ENCODE measurements at places on chromosomes 7 and 10. TPM values are rescaled to one million over a fixed set of nuclear protein-coding genes. Genes with fewer than 3 reads are reported as not detected.

DNA sequence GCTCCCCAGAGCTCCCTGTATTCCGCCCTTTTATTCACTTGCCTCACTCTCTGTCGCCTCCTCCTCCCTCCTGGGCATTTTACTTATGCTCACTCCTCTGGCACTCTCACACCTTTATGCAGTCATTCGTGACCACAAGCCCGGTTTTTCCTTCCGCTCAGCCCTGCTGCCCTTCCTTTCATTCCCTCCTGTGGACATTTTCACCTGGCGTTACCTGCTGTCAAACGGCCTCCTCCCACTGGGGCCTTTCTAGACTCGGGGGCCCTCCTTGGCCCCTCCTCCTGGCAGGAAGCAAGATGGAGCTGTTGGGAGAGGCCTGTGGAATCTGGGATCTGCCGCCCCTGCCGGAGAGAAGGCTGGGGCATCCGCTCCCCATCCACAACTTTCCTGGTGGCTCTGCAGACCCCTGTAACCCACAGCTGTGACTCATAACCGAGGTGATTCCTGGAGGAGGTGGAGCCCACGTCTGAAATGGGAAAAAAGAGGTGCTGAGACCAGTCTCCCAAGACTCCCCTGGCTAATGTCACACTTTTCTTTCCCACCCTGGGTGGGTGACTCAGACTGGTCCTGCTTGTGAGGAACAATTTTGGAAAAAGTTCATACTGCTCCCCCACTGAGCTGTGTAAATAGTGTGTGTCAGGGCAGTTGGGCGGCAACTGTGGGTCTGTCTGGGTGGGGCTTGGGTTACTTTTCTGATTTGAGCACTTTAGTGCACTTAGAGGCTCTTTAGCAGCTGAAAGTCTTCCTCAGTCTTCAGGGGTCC is 1.2 kb downstream of the VCL start:
- peak; percentile 70 for DNase-seq

DNA sequence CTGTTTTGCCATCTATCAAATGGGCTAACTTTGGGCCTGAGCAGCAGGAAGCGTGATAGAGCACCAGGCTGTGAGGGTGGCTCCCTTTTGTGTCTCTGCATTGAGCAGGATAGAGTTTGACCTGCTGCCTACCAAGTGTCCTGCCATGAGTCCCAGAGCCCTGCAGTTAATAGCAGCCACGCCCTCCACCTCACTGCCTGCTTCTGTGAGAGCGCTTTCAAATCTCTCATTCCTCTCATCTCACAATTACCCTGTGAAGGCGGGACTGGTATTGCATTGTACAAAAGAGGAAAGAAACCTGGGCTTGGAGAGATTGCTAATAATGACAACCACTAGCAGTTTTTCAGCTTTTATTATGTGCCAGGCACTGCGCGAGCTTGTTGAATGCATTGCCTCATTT is 39.9 kb downstream of the UNC5B start:
- DNase-seq, result no peak

GRCh38 chr7:131454498-131454897 is 101.9 kb downstream of the PODXL start:
- no peak for DNase-seq

- DNase-seq, result no peak
Observed at GRCh38 chr7:44400033-44400511, 74.7 kb upstream of the CAMK2B start.

- DNase-seq, result peak; percentile 79
Observed at GRCh38 chr10:3666525-3667302, 118.3 kb downstream of the KLF6 start.

- no peak for DNase-seq
Observed at GRCh38 chr7:102834466-102834865, 78.3 kb upstream of the LRRC17 start.

GRCh38 chr10:48589266-48589665 is 15.6 kb downstream of the ARHGAP22 start:
- no peak for DNase-seq

DNA sequence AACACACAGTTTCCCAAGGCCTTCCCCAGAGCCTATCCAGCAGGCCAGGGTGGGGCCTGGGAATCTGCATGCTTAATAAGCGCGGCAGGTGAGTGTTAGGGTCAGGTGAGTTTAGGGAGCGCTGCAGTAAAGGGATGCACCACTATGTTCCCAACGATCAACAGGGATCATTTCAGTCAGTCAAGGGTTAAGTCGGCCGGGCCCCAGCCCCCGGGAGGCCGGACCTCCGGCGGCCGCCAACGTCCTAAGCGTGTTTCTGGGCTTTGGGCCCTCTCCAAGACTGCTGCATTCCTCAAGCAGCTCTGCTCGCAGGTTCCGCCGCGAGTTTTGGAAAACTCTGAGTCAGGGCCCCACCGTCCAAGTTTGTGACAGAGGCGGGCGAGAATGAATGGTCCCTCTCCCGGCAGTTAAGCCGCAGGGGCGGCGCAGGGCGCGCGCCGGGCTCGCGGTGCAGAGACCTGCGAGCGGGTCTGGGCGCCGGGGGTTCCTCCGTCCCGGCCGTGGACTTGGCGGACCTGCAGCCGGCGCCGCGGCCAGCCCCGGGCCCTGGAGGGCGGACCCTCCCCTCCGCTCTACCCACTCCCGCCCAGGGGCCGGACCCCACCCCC is 81.6 kb downstream of the ARHGAP22 start:
- DNase-seq, result no peak

- DNase-seq, result no peak
Observed at GRCh38 chr10:51079766-51080165, 5.5 kb downstream of the PRKG1 start.

- no peak for DNase-seq
Observed at GRCh38 chr7:39304668-39305405, 261.4 kb upstream of the YAE1 start.

DNA sequence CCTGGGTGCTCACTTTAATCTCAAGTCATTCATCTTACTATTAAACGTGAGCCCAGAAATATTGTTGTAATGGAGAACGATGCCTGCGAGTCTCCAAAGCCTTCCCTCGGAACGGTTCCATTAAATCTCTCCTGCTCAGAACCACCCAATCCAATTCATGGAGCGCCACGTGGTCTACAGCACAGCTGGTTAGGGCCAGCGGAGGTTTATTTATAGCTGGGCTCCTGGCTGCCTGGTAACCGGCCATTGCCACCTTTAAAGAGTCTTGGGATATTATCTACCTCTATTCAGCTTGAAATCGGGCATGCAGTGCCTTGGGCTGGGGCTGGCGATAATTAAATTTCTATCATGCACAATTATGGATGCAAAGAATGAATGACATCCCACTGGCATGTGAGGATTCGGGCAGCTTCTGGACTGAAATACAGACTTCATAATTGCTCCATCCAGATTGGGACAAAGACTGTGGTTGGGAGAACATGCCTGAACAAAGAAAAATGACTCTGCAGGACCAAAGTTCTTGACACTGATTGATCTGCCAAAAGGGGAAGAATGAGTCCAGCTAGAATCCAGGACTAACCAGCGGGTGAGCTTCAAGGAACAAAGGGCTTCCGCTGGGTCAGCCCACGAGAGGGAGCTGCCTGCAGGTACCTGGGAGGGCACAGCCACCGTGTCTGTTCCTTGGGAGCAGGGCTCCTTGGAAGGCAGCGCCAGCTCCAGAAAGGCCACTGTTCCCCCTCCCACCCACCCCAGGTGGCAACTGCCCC is 7.3 kb downstream of the FAM20C start:
- no peak for DNase-seq

DNA sequence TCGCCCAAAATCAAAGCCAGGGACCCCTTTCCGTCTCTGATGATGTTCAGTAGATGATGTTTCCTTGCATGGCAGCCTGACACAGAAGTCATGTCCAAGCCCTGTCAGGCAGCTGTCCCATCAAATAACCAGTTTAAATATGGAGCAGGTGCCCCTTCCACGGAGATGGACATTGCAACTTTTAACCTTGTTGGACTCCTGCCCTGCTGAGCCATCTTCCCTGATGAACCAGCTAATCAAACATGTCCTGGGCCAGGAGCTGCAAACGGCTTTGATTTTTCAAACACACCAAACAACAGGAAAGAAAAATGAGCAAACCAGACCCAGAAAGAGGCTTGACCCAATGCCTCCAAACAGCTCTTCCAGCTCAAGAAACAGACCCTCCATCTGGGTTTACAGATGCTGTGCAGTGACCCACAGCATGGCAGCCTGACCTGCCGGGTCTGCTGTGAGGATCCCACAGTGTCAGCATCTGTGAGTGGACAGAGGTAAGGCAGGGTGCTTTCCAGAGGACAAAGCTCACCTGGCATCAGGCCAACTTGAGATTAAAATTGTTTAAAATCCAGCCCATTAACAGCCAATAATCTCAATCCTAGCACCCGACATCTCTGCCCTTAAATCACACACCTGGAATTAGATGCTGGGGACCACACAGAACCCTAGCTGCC is 372.6 kb downstream of the GRID1 start:
- no peak for DNase-seq

- DNase-seq, result no peak
Observed at GRCh38 chr10:127344346-127344745, 148.0 kb upstream of the INSYN2A start.

- DNase-seq, result peak; percentile 49
Observed at GRCh38 chr10:124983321-124983720, 41.4 kb downstream of the ZRANB1 start.

GRCh38 chr10:67663449-67664087 is 32.4 kb downstream of the CTNNA3 start:
- no peak for DNase-seq

- no peak for DNase-seq
Observed at GRCh38 chr10:48466611-48467240, 138.1 kb downstream of the ARHGAP22 start.

- peak; percentile 3 for DNase-seq
Observed at GRCh38 chr10:125955766-125956165, 59.4 kb downstream of the FANK1 start.

DNA sequence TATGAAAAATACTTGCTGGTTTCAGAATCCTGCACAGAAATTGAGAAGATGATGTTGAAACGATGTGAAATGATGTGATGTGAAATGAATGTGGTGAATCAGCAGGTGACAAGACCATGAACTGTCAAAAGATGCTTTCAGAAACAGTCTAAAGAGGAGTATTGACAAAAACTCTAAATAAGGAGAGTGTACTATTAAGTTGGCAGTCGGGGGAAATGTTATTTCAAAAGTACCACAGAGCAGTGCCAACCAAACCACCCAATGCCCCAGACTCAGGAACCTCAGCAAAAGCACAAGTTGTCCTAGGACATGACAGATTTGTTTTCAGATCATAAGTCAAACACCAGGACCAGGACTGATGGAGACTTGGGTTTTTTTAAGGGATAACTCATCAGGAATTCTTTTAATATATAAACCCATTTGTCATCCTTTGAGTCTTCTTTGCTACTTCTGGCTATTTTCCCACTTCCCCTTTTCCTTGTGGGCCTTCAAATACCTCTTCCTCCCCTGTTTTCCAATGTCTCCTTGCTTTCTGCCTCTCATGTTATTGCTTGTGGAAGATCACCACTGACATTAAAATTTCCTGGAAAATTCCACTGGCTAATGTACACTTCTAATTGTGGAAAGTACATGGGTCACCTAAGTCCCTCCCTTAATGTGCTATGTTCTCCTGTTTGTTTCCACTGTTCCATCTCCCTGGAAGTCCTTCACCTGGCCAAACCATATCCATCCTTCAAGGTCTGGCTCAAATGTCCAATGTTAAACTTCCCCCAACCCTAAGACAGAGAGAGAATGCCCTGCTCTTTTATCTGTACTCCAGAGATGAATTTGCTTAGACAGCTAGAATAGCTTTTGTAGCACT is 10.2 kb upstream of the PPP1R3C start:
- DNase-seq, result no peak

DNA sequence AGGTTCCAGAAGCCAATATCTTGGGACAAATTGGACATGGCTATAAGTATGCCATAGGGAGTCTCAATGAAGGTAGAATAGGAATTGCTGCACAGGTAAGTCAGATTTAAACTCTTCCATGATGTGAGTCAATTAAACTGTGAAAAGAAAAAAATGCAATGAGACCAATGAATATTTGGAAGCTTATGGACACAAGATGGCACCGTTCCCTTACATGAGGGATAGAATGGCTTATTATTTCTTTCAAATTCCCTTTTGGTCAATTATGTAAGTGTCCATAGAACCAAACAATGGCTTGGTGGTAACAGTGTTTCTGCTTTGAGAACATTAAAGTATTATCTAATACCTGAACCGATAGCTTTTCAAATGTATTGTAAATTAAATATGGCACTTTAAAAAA is 35.6 kb downstream of the ACADSB start:
- no peak for DNase-seq

GRCh38 chr10:118958559-118958958 is 71.0 kb upstream of the NANOS1 start:
- no peak for DNase-seq

DNA sequence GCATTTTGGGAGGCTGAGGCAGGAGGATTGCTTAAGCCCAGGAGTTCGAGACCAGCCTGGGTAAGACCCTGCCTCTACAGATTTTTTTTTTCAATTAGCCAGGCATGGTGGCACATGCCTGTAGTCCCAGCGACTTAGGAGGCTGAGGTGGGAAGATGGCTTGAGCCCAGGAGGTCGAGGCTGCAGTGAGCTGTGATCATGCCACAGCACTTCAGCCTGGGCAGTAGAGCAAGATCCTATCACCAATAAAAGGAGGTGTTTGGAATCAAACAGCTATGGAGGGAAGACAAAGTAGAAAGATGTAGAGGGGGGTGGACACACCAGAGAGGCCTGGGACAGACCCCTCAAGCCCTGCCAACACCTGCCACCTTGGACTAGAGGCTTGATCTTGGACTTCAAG is 9.1 kb upstream of the TNRC18 start:
- DNase-seq, result no peak

DNA sequence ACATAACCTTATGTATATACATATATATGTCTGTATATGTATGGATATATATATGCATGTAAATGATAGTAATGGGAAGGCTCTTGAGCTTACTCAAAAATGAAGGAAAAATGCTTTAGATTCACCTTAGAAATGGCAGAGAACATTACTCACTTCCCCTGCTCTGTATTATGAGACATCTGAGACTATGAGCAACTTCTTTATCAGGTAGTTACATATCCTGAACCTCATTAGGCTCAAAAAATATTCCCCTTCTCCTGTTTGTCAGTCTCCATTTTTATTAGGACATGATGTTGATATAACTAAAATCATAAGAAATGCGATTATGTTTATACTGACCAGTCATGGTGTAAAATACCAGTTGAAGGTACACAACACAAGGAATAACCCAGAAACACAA is 800.1 kb upstream of the ZWINT start:
- DNase-seq, result no peak

DNA sequence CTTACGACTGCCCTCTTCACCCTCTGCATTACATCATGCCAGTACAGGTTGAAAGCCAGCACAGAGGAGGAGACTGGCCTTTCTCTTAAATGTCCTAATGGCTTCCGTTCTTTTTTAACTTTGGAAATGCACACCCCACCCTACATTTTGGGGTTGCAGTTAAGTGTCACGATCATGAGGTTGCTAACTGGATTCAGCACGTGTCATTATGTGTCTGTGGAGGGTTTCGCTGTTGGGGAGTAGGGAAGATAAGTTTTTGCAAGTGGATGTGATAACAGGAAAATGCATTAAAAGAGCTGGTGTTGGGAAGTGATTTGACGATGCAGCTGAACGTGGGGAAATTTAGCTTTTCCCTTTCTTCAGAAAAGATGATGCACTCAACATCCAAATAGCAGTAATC is 135.9 kb downstream of the LRRC4 start:
- DNase-seq, result no peak

ELN gene
- not detected for total RNA-seq

PNLIPRP1 gene
- not detected for total RNA-seq

BCAP29 gene
- 43.6 TPM for total RNA-seq

AKR1C8 gene
- not detected for total RNA-seq

GHRHR gene
- not detected for total RNA-seq

ZNF487 gene
- total RNA-seq, result 1.6 TPM

PPP1R17 gene
- not detected for total RNA-seq

FAM25C gene
- not detected for total RNA-seq

ZCCHC24 gene
- 1.4 TPM for total RNA-seq

TMEM176A gene
- not detected for total RNA-seq

IFIT1 gene
- 1.0 TPM for total RNA-seq
